ENCODE measurements at places on chromosomes 16 and 17.

GRCh38 chr16:49338611-49339265 is 34.9 kb upstream of the C16orf78 start:
- ATAC-seq: no peak

DNA sequence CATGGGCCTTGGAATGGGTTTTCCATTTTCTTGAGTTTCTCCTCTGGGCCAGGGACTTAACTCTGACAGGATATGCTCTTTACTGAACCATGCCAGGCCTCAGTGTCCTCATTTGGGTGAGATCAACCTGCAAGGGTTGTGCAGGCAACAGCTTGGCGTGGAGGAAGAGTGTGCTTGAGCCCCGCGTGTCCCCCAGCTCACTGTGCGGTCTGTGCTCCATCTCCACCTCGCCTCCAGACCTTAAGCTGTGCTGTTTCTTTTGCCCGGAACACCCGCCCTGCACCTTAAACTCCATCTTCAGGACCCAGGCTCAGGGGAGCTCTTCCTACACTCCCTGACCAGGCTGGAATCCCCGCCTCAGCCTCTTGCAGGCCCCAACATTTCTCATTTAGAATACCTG is 9.7 kb downstream of the RUSF1 start:
- no peak for ATAC-seq

GRCh38 chr17:1177016-1177700 is 2.6 kb downstream of the ABR start:
- no peak for ATAC-seq

DNA sequence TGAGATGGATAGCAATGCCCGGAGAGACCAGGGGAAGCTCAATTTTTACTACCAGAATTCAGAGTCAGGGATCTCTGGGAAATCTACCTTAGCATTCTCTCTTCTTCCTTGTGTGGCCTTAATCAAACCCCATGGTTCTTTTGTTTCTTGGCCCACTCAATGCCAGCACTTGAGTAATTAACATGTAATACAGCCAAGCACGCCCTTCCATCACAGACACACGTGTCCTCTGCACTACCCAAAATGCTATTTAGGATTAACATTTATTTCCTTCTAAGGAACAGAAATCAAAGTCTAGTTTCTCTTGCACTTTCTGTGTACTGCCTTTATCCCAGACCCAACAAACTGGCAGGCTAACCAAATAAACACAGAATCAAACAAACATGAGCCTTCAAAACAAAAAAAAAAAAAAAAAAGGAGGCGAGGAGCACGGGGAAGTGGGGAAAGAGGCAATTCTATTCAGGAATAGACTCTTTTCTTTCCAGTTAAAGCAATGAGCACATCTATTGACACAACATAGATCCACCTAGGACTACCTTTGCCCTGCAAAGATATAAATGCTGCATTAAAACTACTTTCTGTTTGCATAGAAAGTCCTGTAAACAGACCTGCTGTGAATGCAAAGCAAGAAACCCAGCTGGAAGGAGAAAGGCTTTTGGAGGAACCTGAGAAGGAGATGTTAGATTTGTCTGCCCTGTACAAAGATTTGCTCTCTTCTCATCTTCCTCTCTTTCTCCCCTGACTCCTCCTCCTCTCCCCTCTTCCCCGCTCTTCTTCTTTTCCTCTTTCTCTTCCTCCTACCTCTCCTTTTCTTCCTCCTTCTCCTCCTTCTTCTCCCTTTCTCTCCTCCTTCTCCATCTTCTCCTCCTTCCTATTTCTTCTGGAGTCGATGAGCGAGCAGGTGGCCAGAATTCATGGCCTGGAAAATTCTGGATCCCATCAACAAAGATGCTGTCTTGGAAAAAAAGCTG is 294.4 kb downstream of the NPIPA8 start:
- no peak for ATAC-seq

- ATAC-seq: no peak
Measured at GRCh38 chr17:51298508-51299371, 38.4 kb downstream of the UTP18 start.

GRCh38 chr16:81940781-81941560 is 70.3 kb downstream of the SDR42E1 start:
- no peak for ATAC-seq

- no peak for ATAC-seq
Measured at GRCh38 chr16:354291-354881, 1.9 kb upstream of the AXIN1 start.

GRCh38 chr17:81727324-81728031 is 15.4 kb downstream of the SLC25A10 start:
- no peak for ATAC-seq

DNA sequence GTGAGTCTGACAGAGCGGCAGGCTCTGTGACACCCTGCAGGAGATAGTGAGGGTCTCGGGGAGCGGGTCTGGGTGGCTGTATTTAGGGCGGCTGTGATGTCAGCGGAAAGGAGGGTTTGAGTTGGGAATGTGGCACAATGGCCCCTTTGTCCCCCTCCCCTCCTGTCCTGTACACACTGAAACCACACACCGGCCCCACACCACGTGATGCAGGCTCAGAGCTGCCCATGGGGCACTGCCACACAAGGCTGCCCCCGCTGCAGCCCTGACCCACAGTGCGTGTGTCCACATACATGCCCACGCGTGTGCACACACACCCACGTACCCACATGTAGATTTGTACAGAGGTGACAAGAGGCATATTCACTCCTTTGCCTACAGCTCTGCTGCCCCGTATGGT is 15.3 kb downstream of the SGCA start:
- no peak for ATAC-seq

DNA sequence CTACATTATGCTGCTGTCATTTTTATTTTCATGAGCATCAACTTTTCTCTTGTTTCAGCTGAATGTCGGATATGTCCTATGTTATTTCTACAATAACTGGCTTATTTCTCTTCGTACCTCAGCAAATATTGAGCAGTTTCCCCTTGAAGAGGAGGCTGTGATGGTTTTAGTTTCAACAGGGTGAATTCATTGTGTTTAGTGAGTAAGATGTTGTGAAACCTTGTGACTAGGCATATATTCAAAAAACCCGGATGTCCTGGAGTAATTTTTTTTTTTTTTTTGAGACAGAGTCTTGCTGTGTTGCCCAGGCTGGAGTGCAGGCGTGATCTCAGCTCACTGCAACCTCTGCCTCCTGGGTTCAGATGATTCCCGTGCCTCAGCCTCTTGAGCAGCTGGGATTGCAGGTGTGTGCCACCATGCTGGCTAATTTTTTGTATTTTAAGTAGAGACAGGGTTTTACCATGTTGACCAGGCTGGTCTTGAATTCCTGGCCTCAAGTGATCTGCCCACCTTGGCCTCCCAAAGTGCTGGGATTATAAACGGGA is 11.1 kb downstream of the CPD start:
- ATAC-seq: no peak

GRCh38 chr16:13997933-13998332 is 73.2 kb upstream of the MRTFB start:
- no peak for ATAC-seq

- ATAC-seq: no peak
Measured at GRCh38 chr16:62038225-62038624, 2.0 kb upstream of the CDH8 start.

- no peak for ATAC-seq
Measured at GRCh38 chr17:3980381-3981014, 16.3 kb upstream of the ATP2A3 start.

DNA sequence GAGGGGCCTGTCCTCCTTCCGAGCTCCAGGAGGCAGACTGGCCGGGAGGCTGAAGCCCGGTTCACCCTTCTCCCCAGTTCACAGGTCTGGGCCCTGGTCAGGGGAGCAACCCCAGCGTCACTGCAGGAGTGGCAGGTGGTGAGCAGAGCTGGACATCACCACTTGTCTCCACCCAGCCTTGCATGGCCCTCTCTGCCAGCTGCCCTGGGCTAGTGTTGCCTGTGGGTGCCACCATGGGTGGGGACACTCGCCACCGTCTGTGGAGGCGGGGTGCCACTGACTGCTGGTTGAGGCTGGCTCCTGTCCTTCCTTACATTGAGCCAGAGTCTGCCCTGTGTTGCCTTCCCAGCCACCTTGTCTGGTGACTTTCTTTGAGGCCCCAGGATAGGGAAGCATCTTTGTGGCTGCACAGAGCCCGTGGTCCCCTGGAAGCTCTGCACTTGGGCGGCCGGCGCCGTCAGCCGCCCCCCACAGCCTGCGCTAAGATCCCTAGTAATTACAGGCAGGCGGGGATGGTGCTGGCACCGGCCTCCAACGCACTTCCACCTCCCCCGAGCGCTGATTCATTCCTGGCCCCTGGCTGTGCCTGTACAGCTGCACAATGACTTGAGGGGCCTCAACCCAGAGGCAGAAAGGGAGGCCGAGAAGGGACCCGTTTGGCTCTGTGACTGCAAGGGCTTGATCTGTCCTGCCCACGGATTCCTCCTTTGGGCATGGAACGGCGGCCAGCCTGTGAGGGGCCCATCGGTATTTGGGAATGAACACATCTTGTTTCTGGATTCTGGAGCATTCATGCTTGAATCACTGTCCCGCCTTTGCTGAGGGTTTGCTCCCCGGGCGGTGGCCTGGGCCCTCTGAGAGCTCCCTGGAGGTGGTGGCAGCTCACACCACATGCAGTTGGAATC is 5.2 kb downstream of the BAIAP2 start:
- no peak for ATAC-seq

GRCh38 chr17:72654706-72655105 is 437.8 kb downstream of the SLC39A11 start:
- no peak for ATAC-seq

DNA sequence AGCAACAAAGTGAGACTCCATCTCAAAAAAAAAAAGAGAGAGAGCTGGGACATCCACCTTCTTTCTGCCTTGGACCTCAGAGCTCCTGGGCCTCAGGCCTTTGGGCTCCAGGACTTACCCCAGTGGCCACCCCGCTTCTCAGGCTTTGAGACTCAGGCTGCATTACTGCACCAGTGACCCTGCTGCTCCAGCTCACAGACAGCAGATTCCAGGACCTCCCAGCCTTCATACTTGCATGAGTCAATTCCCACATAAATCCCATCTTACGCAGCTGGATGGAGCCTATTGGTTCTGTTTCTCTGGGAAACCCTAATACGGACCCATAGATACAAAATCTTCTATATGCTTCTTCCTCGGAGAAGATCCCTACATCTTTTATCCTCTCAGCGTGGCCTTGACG is 2.1 kb upstream of the CEP295NL start:
- no peak for ATAC-seq

DNA sequence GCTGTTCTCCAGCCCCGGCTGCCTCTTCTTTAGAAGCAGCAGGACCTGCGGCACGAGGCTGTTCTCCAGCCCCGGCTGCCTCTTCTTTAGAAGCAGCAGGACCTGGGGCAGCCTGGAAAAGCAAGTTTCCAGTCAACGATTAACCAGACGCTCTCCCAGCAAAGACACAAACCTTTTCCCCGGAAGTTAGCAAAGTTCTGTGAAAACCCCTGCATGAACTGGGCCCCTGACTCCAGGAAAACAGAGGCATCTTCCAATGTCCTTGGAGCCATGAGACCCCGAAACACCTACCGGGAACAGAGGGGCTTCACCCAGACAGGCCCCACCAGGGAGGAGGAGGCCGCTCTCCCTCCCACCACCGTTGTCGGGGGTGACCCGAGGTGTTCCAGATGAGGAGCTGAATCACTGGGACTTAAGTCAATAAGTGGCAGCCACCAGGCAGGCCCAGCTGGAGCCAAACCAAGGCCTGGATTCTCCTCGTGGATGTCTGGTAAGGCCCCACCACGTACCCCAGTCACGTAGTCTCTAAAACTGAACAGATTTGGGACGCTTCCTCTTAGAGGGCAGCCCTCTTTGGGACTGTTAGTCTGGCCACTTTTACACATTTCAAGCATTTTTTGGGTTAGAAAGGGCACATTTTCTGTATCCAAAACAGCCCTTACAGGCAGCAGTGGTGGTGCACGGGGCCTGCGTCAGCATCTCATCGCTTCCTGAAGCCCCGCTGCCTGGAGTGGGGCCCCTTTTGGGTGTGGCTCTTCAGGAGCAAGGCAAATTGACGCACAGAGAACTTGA is at the start of gene RPH3AL:
Gene RPH3AL, minus strand, starts transcription at position 387 of the 792 bp plus-strand sequence. CDS start 25,264 bp downstream, outside the sequence.
- peak; percentile 39 for ATAC-seq

DNA sequence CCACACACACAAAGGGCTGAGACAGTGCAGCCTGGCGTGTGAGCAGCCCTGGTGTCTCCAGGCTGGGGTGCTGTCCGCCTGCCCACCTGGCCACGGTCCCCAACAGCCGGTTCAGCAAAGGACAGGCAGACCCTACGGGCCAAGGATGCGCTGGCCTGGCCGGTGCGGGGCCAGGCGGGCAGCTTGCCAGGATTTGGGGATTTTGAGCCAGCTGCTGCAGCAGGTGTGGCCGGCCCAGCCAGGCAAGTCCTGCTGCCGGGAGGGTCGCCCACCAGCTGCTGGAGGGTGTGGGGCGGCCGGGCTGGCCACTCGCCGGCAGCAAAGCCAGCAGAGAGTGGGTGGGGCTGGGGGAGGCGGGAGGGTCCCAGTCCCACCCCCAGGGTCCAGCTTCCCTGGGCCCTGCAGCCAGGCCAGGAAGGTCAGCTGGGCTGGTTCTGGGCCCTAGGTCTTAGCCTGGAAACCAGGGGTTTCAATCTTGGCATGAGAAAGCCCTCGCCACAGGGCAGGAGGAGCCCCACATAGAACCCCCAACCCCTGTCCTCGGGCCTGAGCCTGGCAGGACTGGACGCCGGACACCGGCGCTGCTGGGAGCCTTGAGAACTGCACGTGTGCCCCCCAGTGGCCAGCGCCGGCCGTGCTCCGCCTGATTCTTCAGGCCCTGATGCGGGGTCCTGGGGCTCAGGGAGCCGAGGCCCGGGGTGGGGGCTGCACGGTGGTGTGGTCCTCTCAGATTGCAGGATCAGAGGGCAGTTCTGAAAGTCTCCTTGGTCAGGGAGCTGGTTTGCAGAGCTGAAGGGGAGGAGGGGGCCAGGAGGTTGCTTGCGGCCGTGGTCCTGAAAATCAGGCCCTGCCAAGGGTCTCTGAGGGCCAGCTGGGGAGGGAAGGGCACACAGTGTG is 17.6 kb upstream of the SSTR5 start:
- ATAC-seq: peak; percentile 67

DNA sequence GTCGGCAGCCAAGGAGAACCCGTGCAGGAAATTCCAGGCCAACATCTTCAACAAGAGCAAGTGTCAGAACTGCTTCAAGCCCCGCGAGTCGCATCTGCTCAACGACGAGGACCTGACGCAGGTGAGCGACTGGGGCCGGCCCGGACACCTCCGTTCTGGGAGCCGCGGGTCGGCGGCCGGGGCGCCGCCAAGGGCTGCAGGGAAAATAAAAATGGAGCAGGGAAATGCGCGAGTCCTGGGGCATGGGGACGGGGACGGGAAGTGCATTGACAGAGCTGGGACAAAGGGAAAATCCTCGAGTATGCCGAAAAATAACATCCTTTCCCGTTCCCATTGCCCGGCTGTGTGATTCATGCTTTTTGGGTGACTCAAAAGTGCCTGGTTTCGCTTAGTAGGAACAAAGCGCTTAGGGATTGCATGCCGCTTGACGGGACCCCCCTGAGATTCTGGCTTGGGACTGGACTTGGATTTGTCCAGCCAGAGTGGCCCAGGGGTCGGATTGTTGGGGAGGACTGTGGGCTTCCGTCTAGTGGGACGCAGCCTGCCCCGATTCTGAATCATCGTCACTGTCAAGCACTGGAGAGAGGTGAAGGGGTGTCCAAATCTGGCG is 699 bp downstream of the MPRIP start:
- no peak for ATAC-seq

- ATAC-seq: peak; percentile 41
Measured at GRCh38 chr16:71499775-71500364, 10.7 kb upstream of the ZNF19 start.
